ENCODE measurements at places on chromosomes 5 and 9. TPM values are rescaled to one million over a fixed set of nuclear protein-coding genes. Genes with fewer than 3 reads are reported as not detected.

The SCGB3A2 gene
- not detected for total RNA-seq

The CDX1 gene
- total RNA-seq, result not detected

The PRSS3 gene
- total RNA-seq, result 30.7 TPM

The ARL14EPL gene
- total RNA-seq, result not detected

The PCDHAC2 gene
- total RNA-seq, result not detected

The AGTPBP1 gene
- 12.9 TPM for total RNA-seq

The FAM153A gene
- not detected for total RNA-seq

GRCh38 chr5:50564558-50564957 is 101.9 kb upstream of the PARP8 start:
- no peak for DNase-seq
- no peak overlapping the region for H3K4me3 ChIP-seq
- H3K27ac ChIP-seq, result no peak overlapping the region
- H3K36me3 ChIP-seq, result no peaks in the 10 kb centered on the region
- H3K27me3 ChIP-seq, result no peaks in the 10 kb centered on the region

DNA sequence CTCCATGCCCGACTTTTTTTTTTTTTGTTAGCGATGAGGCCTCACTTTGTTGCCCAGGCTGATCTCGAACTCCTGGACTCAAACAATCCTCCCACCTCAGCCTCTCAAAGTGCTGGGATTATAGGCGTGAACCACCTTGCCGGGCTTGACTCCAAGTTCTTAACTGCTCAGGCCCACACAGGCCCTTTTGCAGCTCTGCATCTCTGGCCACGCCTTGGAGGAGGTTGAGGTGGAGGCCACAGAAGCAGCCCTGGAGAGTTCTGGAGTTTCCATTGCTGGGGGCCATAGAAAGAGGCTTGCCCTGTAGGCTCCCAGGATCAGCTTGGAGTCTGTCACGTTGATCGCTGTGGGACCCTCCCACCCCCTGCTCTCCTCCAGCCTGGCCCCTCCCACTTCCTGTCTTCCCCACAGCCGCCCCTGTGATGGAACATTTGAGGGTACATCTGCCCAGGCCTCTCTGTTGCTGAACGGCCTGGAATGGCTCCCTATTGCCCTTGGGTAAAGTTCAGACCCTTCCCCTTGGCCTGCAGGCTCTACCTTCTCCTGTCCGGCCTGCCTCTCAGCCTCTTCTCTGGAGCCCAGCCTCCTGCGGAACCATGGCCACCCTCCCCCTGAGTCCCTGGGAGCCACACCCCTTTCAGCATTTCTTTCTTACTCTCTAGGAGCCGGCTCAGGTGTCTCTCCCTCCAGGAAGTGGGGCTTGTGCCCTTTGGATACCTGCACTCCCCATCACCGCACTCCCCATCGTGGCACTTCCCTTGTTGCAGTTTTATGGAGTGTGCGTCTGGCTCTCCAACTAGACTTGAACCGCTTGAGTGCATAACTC is 30.4 kb upstream of the IER5L start:
- no peak for DNase-seq
- H3K4me1 ChIP-seq, result no peaks in the 10 kb centered on the region
- no peak overlapping the region for H3K27ac ChIP-seq
- no peaks in the 10 kb centered on the region for H3K36me3 ChIP-seq
- no peak overlapping the region for H3K4me3 ChIP-seq
- H3K27me3 ChIP-seq, result no peaks in the 10 kb centered on the region

GRCh38 chr5:141484310-141484640 is 555 bp upstream of the PCDHGC4 start:
- H3K27me3 ChIP-seq, result no peaks in the 10 kb centered on the region
- H3K4me3 ChIP-seq, result peak overlapping the region; percentile 67
- DNase-seq, result no peak

GRCh38 chr5:73028991-73029595 is 73.3 kb downstream of the FCHO2 start:
- H3K4me3 ChIP-seq, result no peak overlapping the region
- H3K27ac ChIP-seq, result 0 out of 2 replicates have a peak overlapping the region, but pooled peaks have one; percentile 0
- no peaks in the 10 kb centered on the region for H3K27me3 ChIP-seq
- DNase-seq, result peak; percentile 18

- DNase-seq, result no peak
- H3K4me3 ChIP-seq, result no peak overlapping the region
- no peaks in the 10 kb centered on the region for H3K27me3 ChIP-seq
- H3K27ac ChIP-seq, result no peak overlapping the region
Measured at GRCh38 chr5:157555037-157555640, 20.4 kb downstream of the ADAM19 start.

DNA sequence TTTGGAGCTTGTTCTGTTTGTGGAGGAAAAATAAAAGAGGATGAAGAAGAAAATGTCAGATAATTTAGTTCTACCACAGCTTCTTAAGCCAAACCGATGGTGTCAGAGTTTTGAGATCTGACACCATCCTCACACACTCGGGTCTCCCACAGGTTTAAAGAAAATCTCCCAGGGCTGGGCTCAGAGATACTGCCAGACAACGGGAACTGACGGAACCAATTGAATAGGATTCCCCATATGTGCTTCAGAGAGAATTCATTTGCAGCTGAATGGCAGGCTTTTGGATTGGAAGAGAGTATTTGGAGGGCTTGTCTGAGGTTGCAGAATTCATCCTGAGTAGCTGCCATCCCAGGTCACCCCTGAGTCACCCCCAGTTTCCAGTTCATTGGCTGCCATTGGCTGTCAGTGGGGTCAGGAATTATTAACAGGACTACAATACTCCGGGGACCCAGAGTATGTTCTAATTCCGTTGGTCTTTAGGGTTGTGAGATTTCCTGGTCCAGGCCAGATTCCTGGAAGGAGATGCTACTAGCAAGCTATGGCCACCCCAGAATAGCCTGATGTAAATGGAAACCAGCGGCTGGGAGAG is 131.3 kb downstream of the PDZD2 start:
- DNase-seq, result no peak
- H3K36me3 ChIP-seq, result no peaks in the 10 kb centered on the region
- peaks cover 45% of the 10 kb centered on the region for H3K27me3 ChIP-seq
- no peaks in the 10 kb centered on the region for H3K4me1 ChIP-seq
- no peak overlapping the region for H3K4me3 ChIP-seq

DNA sequence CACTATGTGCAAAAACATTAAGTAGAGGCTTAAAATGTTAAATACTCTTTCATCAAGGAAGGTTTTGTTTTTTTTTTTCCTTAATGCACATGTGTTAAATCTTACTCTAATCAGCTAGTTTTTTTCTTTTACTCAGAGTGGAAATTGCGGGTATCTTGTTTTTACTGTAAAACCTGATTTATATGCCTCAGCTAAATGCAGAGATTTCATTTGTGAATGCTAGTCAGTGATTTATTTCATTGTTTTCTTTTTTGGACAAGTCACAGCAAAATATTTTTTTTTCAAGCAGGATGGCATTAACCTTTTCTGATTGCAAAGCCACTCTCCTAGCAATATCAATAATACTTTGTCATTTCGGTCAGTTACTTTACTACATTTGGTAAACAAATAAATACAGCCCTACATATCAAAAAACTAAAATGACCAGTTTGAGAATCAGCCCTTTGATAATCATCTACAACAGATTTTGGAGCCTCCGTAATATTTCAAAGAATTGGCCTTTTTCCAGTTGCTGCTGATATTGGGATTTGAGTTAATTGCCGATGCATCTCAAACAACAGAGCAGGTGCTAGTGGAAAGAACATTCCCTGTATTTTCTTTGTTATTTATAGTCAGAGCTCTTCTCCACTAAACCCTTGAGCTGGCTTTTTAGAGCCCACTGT is 579.2 kb upstream of the ZNF608 start:
- no peak overlapping the region for H3K27ac ChIP-seq
- H3K27me3 ChIP-seq, result no peaks in the 10 kb centered on the region
- H3K4me3 ChIP-seq, result no peak overlapping the region
- DNase-seq, result no peak
- peaks cover 15% of the 10 kb centered on the region for H3K4me1 ChIP-seq

- H3K27ac ChIP-seq, result no peak overlapping the region
- H3K27me3 ChIP-seq, result no peaks in the 10 kb centered on the region
- peak; percentile 14 for DNase-seq
- H3K4me3 ChIP-seq, result no peak overlapping the region
Measured at GRCh38 chr5:76204713-76205112, 121.5 kb downstream of the SV2C start.

GRCh38 chr9:98565152-98566135 is 143.3 kb downstream of the GABBR2 start:
- no peaks in the 10 kb centered on the region for H3K36me3 ChIP-seq
- no peak for DNase-seq
- H3K27ac ChIP-seq, result no peak overlapping the region
- H3K27me3 ChIP-seq, result no peaks in the 10 kb centered on the region
- H3K4me3 ChIP-seq, result no peak overlapping the region

DNA sequence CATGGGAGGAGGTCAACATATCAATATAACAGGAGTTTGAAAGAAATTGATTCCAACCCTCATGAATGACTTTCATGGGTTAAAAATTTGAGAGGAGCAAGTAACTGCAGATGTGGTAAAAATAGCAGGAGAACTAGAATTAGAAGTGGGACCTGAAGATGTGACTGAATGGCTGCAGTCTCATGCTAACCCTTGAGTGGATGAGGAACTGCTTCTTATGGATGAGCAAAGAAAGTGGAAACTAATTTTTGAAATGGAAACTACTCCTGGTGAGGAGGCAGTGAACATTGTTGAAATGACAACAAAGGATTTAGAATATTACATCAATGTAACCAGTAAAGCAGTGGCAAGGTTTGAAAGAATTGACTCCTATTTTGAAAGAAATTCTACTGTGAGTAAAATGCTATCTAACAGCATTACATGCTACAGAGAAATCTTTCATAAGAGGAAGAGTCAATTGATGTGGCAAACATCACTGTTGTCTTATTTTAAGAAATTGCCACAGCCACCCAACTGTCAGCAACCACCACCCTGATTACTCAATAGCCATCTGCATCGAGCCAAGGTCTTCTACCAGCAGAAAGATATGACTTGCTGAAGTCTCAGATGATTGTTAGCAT is 1683.2 kb downstream of the MAT2B start:
- H3K27ac ChIP-seq, result no peak overlapping the region
- H3K27me3 ChIP-seq, result no peaks in the 10 kb centered on the region

DNA sequence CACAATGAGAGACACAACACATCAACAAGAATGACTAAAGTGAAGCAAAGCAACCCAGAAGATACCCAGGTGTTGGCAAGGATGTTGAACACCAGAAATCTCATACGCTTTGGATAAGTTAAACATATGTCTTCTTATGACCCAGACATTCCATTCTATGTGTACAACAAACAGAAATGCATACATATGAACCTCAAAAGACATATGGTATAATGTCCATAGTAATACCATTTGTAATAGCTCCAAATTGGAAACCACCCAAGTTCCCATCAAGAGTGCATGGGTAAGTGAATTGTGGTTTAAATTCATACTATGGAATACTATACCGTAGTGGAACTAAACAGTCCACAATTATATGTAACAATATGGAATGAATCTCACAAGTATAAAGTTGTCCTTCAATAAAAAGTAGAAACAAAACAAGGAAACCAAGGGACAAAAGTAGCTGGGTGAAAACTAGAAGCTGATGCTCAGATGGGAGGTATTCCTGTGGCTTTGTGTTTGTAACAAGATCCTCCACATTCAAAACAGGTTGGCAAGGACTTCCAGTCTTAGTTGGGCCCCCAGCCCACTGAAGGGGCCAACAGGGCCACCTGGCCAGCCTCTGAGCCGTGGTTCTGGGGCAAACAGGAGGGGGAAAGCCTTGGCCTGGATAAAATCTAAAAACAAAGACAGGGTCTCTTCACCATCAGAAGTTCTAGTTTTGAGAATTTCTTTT is 171.8 kb upstream of the PITX1 start:
- no peaks in the 10 kb centered on the region for H3K27me3 ChIP-seq
- no peaks in the 10 kb centered on the region for H3K36me3 ChIP-seq
- peaks cover 21% of the 10 kb centered on the region for H3K4me1 ChIP-seq
- no peak for DNase-seq
- H3K27ac ChIP-seq, result no peak overlapping the region
- H3K4me3 ChIP-seq, result no peak overlapping the region

DNA sequence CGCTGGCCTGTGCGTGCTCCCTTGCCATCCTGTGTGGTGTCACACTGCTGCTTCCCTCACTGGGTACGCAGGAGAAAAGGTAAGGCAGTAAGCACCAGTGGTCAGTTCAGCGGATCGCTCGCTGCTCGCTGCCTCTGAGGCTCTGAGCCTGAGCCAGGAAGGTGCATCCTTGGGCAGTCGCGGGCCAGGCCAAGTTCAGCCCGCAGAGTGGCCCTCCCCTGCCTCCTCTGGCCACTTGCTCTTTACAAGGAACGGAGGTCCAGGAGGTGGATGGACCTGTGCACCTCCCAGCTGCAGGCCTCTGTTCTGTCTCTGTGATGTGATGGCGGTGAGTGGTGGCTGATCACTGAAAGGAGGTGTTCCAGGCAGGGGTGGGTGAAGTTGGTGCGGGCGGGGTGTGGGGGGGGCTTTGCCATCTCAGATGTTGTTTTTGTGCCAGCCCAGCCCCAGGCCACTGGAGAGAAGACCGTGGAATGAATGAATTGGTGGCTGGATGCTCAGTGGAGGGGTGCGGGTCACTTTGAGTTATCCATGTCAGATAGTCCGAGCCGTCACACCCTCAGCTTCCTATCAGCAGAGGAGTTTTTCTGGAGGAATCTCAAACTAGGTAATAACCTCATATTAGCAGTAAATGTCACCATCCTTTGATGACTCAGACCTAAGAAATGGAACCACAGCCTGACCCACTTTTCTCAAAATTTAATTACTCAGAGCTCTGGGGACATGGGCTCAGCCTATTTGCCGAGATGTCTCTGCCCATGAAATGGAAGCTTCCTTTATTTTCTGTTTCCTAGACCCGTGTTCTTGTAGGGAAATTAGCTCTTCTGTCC is 7.3 kb downstream of the COL5A1 start:
- H3K4me1 ChIP-seq, result peaks cover 52% of the 10 kb centered on the region
- DNase-seq, result peak; percentile 90
- H3K27ac ChIP-seq, result peak overlapping the region; percentile 77
- no peaks in the 10 kb centered on the region for H3K27me3 ChIP-seq
- peak overlapping the region; percentile 36 for H3K4me3 ChIP-seq
- H3K36me3 ChIP-seq, result peaks cover 4% of the 10 kb centered on the region

DNA sequence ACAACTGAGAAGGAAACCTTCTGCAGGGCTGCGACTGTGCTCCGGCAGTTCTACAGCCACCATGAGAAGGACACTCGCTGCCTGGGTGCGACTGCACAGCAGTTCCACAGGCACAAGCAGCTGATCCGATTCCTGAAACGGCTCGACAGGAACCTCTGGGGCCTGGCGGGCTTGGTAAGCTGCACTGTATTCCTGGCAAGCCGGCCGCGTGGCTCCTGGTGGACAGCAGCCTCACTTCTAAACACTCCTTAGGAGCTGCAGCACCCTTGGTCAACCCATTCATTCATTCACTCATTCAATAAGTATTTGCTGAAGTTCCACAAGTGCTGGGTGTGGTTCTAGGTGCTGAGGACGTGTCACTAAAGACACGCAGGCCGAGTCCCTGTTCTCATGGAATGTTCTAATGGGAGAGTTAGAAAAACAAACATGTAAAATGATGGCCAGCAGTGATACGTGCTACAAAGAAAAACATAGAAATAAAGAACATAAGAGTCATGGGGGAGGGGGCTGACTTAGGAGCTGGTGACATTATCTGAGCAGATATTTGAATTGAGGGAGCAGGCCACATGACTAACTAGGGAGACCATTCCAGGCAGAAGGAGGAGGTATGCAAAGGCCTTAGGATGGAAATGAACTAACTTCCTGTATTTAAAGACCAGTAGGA is 6.1 kb downstream of the IL4 start:
- DNase-seq, result no peak
- H3K27me3 ChIP-seq, result no peaks in the 10 kb centered on the region
- no peak overlapping the region for H3K27ac ChIP-seq
- peaks cover 26% of the 10 kb centered on the region for H3K4me1 ChIP-seq
- H3K4me3 ChIP-seq, result no peak overlapping the region
